WTC11 (cell line): ENCODE measurements at places on chromosomes 6 and 20. TPM values are rescaled to one million over a fixed set of nuclear protein-coding genes. Genes with fewer than 3 reads are reported as not detected.

COL9A1 gene
- 9.0 to 14.4 TPM (median 13.2 TPM) in 3 replicates for total RNA-seq

HLA-DQB2 gene
- total RNA-seq = 0.39 to 0.76 TPM (median 0.42 TPM) in 3 replicates

HSPA12B gene
- 6.3 to 8.5 TPM (median 8.2 TPM) in 3 replicates for total RNA-seq

DLL1 gene
- 20.6 to 25.3 TPM (median 20.7 TPM) in 3 replicates for total RNA-seq

BFSP1 gene
- 1.9 to 3.0 TPM (median 2.7 TPM) in 3 replicates for total RNA-seq

SNHG17 gene
- total RNA-seq = 52.0 to 71.6 TPM (median 57.4 TPM) in 3 replicates

HLA-DOA gene
- total RNA-seq = 13.6 to 24.6 TPM (median 24.4 TPM) in 3 replicates
